ENCODE measurements at places on chromosomes 2 and 18.

DNA sequence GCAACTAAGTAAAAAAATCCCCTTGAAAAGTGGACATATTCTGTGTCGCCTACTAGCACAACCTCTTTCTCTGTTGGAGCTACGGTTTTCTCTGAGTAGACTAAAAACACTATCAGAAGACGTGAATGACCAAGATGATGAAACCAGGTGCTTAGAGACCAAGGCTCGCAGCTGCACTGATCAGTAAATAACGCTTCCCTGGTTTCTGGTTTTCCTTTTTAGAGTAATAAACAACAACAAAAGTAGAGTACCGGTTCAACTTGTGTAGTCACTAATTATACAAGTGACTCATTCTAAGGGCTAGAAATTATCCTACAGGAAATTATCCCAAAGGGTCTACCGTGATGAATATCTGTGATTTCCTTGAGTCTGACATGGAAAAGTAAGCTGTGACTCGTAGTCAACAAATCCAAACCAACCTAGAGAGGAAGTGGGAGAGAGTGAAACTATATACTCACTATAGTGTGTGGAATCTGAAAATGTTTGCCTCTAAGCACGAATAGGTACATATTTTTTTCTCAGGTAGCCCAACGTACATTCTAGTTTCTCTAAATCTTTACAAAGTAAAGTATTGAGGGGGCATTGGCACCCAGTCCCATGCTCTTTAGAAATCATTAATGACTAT, 17.8 kb downstream of the RASGRP3 start:
- no peak for DNase-seq

DNA sequence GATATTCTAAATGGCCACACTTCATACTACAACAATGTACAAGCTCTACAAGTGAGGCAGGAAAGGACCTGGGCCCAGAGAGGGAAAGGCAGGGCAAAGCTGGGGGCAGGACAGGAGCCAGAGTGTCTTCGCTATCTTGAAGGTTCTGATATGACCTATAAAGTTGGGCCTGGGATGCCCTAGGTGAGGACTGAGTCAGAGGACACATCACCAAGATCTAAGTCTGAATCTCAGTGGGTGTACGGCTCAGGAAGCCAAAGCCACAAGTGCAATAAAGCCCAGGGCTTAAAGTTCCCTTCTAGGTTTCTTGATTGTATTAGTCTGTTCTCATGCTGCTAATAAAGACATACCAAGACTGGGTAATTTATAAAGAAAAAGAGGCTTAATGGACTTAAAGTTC, 219.1 kb downstream of the ALK start:
- DNase-seq: no peak

GRCh38 chr18:78737006-78737915, 242.4 kb upstream of the SALL3 start:
- DNase-seq: no peak

- no peak for DNase-seq
These were observed 1430.4 kb upstream of the LRRTM1 start for GRCh38 chr2:81734981-81735380.

DNA sequence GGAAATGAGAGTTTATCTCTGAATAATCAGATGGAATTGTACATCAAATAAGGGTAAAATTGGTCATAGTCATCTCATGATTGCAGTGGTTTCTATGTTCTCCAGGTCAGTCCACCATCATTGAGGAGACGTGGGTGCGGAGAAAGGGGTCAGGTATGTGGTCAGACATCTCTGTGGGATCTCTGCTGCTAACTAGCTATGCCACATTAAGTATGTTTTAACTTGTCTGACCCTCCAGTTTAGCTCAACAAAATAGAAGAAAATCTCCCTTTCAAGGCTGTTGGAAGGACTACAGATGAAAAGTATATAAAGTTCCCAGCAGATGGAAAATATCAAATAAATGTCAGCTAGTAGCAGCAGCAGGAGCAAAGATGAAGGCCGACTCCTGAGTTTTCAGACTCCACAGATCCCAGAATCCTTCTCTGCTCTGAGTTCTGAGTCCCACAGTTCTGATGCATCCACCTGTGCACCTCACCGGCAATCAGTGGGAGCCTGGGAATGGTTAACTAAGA, 106.6 kb upstream of the CYP1B1 start:
- no peak for DNase-seq

- DNase-seq: no peak
These were observed 127.7 kb downstream of the DYSF start for GRCh38 chr2:71581026-71581425.

DNA sequence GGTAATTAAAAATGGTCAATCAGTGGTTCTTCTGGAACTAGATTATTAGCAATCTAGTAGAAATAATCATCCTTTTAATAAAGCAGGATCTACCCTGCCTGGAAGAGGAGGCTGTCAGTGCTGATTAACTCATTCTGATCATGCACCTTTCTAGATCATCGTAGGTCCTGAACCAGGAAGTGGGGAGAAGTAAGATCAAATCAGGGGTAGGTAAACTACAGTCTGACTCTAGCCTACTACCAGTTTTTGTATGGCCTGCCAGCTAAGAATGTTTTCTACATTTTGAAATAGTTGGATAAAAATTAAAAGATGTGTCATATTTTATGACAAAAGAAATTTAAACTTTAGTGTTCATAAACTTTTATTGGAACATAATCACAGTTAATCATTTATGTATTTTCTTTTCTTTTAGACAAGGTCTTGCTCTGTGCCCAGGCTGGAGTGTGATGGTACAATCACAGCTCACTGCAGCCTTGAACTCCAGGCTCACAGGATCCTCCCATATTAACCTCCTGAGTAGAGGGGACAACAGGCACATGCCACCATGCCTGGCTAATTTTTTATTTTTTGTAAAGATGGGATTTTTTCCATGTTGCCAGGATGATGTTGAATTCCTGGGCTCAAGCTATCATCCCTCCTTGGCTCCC, 36.1 kb downstream of the C18orf54 start:
- no peak for DNase-seq

DNA sequence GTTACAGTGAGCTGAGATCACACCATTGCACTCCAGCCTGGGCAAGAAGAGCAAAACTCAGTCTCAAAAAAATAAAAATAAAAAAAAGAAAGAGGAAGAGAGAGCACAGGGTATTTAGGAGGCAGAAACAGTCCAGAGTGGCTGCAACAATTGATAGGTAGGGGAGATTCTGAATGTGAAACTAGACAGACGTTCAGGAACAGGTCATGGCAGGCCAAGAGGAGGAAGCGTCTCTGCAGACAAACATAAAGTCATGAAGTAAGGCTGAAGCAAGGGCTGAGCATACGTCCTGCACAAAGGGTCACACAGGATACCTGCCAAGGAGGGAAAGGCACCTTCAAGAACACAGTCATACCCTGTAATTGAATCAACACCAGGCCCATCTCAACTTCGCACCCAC, 64.1 kb upstream of the ZNF532 start:
- no peak for DNase-seq

- no peak for DNase-seq
These were observed 34.3 kb upstream of the PUM2 start for GRCh38 chr2:20384953-20385352.

- no peak for DNase-seq
These were observed 94.8 kb upstream of the ARL5A start for GRCh38 chr2:151922845-151923666.

DNA sequence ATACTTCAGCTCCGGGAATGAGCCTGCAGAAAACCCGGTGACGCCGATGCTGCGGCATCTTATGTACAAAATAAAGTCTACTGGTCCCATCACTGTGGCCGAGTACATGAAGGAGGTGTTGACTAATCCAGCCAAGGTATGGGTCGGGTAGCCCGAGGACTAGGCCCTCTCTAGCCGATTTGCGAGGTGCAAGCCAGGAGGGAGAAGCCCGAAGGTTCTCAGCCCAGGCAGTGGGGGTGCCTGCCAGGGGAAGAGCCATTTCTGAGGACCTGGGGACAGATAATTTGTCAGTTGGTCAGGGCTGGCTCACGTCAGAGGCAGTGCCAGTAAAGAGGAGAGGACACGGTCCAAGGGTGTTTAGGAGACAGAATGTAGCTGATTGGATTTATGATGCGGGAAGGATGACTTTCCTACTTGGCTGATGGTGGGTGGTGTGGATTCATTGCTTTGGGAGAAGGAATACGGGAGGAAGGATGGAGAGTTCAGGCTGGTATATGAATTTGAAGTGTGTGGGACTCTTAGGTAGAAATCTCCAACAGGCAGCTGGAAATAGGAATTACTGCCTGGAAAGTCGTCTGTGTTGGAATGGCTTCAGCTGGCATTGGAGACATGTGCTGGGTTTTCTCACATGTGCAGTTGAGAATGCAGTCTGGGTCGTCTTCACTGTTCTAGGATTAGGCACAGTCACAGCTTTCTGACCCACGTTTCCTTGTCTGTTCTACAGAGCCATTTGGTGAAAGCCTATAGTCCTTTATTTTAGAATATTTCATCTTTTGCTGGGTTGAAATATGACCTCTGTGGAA, 874 bp downstream of the NDUFAF7 start:
- no peak for DNase-seq

All from stimulated activated CD8-positive, alpha-beta memory T cell treated with anti-CD3 and anti-CD28 coated beads, Interleukin-4, amount 100 ng/mL, for 24 hours (primary cell).